ENCODE measurements at places on chromosomes 3 and 15.

DNA sequence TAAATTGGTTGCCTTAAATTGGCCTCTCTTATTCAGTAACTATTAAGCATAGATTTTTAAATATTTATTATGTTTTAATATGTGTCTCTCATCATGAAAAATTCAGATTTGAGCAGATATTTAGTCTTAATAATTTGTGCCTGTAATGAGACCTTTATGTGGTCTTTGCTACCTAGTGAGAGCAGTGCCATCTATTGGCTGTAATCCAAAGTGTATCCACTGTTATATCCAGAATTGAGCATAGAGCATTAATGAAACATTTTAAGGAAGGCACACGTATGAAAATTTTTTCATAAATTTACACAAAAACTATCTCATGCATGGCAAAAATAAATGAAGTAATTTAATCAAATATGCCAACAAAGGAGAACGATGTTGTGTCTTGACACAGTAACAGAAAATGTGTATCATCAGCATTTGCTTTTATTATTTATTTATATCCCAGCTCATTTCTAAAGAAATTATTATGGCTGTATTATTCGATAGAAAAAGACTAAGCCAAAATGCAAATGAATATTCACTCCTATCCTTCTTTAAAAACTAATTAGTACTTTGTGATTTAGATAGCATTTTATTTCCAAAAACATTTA lies 203.5 kb downstream of the RSRC1 start:
- DNase-seq = peak; percentile 21

DNA sequence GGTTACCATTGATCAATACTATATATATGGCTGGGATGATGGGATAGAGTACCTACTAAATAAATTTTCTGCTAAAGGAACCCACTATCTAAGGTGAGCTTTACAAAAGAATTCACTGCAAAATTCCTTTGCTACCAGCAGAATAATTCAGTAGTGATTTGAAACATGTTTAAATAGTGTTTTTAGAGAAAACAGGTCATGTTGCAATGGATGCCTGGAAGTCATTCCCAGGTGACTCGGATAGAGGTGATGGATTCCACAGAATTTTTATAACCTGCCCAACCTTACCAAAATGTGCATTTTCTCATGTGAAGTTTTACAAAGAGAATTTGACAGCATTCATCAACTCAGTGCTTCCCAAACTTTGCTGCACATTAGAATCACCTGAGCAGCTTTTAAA lies 53.2 kb downstream of the CEP152 start:
- no peak for DNase-seq

GRCh38 chr3:156259896-156260295 lies 139.5 kb downstream of the KCNAB1 start:
- DNase-seq = no peak

- DNase-seq = no peak
Measured at GRCh38 chr3:55406696-55407425, 80.2 kb downstream of the WNT5A start.

- DNase-seq = peak; percentile 86
Measured at GRCh38 chr3:15797642-15798303, at the start of gene ANKRD28. Gene ANKRD28 (minus strand): TSS chr3:15797979. CDS start chr3:15796521, 1,458 bp downstream.

Measured in activated CD4-positive, alpha-beta T cell treated with anti-CD3 and anti-CD28 coated beads, Interleukin-2, amount 50 U/mL, for 16 hours (primary cell).